ENCODE measurements at places on chromosomes 2 and 18.

GRCh38 chr2:31363956-31364750 lies 50.4 kb downstream of the XDH start:
- DNase-seq: no peak

- DNase-seq: peak; percentile 48
These were observed 45.1 kb upstream of the ACAA2 start for GRCh38 chr18:49858309-49859020.

- no peak for DNase-seq
These were observed 34.7 kb downstream of the WDR33 start for GRCh38 chr2:127776122-127776780.

- DNase-seq: no peak
These were observed 21.0 kb downstream of the MERTK start for GRCh38 chr2:111919365-111919764.

GRCh38 chr18:43635397-43635796 lies 358.1 kb upstream of the SYT4 start:
- DNase-seq: no peak

DNA sequence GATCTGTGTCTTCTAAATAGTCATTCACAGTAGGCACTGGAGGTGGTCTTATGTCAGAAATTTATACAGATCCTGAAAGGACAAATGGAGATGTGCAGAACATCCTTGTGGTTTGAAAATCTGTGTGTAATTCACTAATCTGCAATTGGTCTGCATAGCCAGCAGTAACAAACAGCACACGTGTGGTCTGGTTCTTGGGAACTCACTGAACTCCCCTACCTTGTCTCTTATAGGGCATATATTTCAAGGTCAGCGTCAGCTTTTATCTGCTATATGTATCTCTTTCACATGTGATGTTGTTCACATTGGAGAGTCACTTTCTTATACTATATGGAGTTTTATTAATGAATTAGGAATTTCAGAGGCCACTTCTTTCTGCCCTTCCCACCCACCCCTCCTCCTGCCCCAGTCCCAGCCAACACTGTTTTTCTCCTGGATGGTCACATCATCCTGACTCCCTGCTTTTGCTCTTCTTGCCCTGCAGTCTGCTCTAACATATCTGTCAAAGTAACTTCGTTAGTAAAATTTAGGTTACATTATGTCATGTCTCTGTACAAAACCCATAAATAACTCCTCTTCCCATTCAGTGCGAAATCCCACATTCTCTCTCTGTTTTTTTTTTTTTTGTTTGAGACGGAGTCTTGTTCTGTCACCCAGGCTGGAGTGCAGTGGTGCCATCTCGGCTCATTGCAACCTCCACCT lies 35.4 kb upstream of the CABYR start:
- DNase-seq: no peak

GRCh38 chr2:232925821-232926156 lies 55.7 kb downstream of the SNORC start:
- no peak for DNase-seq

DNA sequence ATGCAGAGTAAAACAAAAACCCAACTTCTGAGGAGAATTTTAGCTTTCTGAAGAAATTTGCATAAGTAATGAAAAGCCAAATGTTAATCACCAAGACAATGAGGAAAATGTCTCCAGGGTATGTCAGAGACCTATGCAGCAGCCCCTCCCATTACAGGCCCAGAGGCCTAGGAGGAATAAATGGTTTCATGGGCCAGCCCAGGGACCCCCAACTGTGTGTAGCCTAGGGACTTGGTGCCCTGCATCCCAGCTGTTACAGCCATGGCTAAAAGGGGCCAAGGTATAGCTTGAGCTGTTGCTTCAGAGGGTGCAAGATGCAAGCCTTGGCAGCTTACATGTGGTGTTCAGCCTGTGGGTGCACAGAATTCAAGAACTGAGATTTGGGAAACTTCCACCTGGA lies 1256.9 kb upstream of the PIK3C3 start:
- DNase-seq: no peak

DNA sequence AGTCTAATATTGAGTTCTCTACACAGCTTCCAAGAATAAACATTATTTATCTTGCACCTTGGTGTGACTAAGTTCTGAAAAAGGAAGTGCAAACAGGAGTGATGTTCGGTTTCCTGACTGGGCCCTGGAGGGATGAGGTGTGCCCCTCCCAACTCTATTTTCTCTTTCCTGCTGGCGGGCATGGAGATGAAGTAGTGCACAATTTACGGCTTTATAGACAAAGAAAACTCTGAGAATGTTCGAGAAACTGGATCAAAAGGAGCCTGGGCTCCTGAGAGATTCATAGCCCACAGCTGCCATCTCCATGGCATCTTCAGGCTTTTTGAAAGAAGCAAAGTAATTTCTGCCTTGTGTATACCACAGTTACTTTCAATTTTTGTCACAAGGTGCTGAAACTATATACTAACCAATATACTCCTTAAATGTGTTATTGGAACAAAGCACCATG lies 22.3 kb downstream of the LRATD1 start:
- no peak for DNase-seq

DNA sequence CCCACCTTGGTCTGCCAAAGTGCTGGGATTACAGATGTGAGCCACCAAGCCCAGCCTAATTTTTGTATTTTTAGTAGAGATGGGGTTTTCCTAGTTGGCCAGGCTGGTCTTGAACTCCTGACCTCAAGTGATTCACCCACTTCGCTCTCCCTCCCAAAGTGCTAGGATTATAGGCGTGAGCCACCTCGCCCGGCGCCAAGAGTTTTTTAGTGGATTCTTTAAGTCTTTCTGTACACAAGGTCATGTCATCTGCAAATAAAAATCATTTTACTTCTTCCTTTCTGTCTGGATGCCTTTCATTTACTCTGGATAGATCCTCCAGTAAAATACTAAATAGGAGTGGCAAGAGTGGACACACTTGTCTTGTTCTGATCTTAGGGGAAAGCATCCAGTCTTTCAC lies 61.7 kb downstream of the KCMF1 start:
- DNase-seq: no peak

DNA sequence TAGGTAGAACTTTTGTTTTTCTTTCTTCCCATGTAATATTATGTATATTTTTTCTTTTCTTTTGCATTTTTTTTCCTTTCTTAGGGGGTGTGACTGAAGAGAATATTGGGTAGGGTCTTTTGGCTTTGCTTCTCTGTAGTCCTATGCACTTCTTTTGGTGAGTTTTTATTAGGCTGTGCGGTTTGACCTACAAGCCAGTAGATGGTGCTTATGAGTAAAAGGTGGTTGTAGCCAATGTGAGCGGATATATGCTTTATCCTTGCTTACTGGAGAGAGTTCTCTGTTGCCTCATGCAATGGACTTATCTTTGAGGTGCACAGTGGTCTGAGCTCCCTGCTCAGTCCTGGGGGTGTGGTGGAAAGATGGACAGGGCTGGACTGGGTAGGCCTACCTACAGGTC lies 52.7 kb downstream of the DSEL start:
- DNase-seq: no peak

GRCh38 chr2:169439900-169440299 lies 39.4 kb upstream of the BBS5 start:
- DNase-seq: no peak

- DNase-seq: peak; percentile 35
These were observed 53.9 kb downstream of the ASAP2 start for GRCh38 chr2:9260464-9260918.

DNA sequence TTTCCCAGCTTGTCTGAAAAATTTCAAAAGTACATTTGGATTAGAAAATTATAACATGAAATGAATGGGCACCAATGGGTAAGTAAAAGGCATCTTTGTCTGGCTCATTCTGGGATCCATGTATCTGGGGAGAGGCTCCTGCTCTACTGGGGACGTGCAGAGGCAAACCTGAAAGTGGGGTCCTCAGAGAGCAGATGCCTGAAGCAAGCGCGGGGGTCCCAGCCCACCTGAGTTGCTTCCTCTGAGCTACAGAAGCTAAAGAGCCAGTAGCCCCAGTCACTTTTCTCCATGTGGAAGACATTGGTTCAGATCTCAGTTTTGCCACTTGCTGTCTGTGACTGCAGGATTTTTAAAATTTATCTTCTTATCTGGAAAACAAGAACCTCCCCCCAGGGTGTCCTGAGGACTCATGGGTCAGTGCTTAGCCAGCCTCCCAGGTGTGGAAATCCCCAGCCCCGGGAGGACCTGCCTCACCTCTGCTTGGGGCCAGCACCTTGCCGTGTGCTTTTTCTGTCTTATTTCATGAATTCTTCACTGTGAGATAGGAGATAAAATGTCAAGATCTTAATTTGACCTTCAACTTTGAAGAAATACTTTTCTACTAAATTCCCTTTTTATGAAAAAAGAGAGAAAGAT lies 25.1 kb upstream of the ODC1 start:
- DNase-seq: no peak

DNA sequence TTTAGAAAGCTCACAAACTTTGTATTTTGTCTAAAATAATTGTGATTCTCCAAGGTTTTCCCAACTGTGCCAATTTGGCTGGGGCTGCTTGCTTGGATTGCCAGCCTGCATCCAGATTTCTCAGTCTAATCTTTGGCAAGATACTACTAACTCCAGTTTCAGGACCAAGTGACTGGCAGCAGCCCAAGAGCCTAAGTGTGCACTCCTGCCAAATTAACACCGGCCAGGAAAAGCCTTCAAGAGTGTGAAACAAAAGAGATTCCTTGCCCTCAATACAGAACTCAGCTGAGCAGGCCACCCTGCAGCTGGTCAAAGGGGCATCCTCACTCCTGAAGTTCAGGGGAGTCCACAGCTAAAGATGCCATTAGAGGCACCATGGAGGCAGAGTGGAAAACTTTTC lies 589.0 kb upstream of the ACVR2A start:
- no peak for DNase-seq

DNA sequence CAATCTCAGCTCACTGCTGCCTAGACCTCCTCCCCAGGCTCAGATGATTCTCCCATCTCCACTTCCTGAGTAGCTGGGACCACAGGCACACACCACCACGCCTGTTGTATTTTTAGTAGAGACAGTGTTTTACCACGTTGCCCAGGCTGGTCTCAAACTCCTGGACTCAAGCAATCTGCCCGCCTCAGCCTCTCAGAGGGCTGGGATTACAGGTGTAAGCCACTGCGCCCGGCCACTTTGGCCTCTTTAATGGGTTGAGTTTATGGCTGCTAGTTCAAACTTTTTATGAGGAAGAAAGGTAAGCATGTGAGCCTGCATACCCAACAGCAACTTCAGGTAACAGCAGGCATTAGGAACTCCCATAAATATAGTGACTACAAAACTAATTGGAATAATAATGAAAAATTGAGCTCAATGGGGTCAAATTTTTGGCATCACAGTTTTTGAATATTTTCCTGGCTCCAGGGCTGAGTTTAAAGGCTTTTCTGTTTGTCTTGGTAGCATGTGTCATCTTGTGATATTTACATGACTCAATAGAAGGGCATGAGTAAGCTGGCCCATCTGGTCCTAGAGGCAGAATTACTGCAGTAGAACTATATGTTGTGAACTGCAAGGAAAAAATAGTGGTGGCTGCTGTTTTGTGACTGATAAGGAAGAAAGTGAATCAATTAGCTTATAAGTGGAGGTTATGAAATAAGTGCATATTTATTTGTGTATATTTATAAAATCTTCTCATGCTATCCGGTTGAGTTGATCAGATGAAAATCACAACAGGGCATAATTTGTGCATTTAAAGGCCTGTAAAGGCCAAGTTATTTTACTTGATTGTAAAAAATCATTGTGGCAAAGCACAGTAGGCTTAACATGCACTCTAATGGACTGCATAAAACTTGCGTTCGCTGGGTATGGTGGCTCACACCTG lies 24.8 kb downstream of the GALM start:
- DNase-seq: no peak

- no peak for DNase-seq
These were observed 291.2 kb downstream of the NEDD4L start for GRCh38 chr18:58335223-58335622.

GRCh38 chr2:151459358-151459757 lies 49.7 kb downstream of the RIF1 start:
- DNase-seq: no peak

GRCh38 chr2:197204519-197205250 lies 105.9 kb downstream of the ANKRD44 start:
- DNase-seq: no peak

GRCh38 chr2:111665551-111666116 lies 218.4 kb downstream of the ANAPC1 start:
- no peak for DNase-seq

DNA sequence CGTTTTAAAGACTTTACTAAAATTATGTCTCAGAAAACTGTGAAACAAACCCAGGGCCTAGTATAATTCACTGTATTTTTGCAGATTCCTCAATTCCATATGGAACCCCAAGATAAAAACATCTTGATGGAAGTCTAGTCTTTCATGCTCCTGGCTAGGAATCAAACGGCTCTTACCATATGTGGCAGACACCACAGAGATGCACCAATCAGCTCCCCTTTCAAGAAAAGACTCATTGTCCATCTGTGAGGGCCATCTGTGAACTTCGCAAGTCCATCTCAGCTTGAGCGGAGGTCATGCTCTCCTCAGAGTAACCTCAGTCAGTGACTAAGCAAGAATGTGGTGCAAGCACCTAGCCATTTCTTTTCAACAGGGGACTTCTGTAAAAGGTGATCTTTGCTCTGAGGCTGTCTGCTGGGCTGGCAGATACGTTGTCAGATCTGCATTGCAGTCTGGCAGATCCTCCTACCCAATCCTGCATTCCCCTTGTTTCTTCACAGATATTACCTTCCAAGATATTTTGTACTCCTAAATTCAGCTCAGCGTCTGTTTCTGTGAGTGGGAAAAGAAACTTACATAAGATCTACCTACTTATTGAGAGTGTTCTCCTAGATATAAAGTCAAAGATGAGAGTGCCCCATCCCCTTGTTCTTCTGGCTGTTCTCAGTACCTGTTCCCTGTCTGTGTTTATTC lies 419.3 kb downstream of the SPAG16 start:
- DNase-seq: no peak

GRCh38 chr2:175432021-175432420 lies 250.5 kb upstream of the ATP5MC3 start:
- DNase-seq: no peak

Data from CD4-positive, alpha-beta T cell (primary cell).